ENCODE measurements at places on chromosomes 12 and 14. TPM values are rescaled to one million over a fixed set of nuclear protein-coding genes. Genes with fewer than 3 reads are reported as not detected.

The IL26 gene
- 1.1 TPM for total RNA-seq

GRCh38 chr12:103751600-103751999 lies 89.4 kb downstream of the NT5DC3 start:
- no peak for DNase-seq

GRCh38 chr14:99676657-99677056 lies 7.4 kb upstream of the CYP46A1 start:
- DNase-seq = no peak

The FIGNL2 gene
- total RNA-seq = 0.19 TPM
